GOT3 (cell line): ENCODE measurements at places on chromosomes 16 and 17.

DNA sequence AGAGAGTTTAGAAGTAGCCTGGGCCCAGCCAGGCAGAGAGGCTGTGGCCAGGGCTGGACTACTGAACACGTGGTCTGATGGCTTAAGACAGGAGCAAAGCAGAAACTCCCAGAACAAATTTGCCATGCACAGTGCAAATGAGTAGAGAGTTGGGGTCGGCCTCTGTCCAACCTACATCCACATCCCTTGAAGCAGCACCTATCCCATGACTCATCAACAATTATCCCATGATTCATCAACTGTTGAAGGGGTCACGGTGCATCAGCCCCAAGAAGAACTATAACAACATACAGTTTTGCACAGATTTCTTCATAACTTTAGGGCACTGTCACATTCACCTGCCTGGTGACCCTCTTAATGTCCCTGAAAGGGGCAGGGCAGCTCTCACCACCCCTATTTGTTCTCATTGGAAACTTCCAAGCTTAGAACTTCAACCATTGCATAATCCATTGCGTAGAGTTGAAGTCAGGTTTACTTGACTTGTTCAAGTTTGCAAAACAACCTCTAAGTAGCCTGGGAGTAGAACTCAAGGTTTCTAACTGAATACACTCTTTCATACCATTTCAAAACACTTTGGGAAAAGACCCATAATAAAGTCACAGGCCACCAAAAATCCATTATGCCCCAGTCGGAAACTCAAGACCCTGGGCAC, 235.2 kb upstream of the CDH5 start:
- no peak for DNase-seq

- no peak for DNase-seq
These were observed 111.9 kb upstream of the SIAH1 start for GRCh38 chr16:48497129-48497528.

DNA sequence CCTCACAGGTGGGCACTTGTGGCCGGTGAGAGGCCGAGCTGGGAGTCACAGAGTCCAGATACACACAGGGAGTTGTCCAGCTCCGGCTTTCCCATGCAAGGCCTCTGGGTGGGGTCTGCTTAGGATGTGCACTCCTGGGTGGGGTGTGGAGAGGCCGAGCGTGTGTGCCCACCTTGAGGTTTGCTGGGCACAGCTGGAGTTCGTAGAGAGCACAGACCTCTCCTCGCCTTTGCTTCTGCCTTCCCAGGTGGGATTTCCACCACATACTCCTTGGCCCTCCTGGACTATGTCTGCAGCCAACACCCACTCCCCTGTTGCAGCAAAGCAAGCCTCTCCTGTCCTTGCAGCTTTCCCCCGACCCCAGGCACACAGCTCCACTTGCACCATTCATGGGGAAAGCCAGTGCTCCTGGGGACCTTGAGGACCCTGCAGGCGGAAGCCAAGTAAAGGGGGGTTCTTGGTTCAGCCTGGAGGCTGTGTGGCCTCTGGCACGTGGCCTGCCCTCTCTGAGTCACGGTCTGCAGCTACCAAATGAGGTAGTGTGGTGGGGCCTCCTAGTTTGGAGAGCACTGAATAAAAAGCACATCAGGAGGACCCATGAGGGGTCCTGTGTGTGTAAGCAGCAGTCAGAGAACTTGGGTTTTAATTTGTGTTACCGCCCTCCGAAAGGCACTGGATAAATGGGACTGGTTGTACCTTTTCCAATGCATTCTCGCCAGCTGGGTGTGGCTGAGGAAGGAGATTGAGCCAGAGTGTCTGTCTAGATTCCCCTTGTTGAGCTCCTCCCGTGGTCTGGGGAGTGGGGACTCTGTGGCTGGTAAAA, 31.5 kb downstream of the MPRIP start:
- DNase-seq: no peak

- DNase-seq: no peak
These were observed 126.3 kb downstream of the BANP start for GRCh38 chr16:88077328-88078108.

DNA sequence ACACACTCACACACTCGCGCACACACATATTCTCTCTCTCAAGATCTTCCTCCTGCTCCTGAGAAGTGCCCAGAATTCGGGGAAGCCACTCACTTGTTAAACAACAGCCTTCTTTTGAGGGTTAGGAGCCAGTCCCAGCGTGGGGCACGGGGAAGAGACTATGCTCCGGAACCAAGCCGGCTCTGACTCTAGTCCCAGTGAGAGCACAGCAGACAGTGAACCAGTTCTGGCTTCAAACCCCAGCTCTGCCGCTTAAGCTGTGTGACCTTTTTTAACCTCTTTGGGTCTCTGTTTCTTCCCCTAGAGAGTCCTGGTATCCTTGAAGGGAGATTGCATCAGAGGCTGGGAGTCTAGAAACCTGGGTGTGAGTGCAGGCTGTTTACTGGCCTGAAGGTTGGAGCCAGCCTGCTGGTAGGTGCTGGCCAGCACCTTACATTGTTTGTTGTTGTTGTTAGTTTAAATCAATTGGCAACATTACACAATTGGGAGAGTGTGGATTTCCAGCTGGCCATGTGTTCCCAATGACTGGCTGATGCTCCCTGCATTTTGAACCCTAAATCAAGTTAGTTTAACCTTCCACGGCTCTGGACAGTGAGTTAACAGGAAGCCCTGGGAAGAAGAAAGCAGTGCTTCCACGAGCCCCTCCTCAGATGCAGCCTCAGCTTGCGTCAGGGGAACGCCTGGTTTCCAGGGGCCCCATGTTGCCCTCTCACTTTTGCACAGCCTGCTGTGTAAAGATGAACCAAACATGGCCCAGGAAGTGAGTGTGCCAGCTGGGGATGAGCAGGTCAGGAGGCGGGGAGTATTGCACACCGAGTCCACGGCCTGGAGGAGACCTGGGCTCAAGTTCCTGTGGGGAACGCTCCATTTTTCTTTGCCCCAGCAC, 71.5 kb downstream of the GAS7 start:
- no peak for DNase-seq
